Right renal cortex interstitium (tissue), 3 donors: ENCODE measurements at places on chromosomes 6 and 20. TPM values are rescaled to one million over a fixed set of nuclear protein-coding genes. Genes with fewer than 3 reads are reported as not detected.

DNA sequence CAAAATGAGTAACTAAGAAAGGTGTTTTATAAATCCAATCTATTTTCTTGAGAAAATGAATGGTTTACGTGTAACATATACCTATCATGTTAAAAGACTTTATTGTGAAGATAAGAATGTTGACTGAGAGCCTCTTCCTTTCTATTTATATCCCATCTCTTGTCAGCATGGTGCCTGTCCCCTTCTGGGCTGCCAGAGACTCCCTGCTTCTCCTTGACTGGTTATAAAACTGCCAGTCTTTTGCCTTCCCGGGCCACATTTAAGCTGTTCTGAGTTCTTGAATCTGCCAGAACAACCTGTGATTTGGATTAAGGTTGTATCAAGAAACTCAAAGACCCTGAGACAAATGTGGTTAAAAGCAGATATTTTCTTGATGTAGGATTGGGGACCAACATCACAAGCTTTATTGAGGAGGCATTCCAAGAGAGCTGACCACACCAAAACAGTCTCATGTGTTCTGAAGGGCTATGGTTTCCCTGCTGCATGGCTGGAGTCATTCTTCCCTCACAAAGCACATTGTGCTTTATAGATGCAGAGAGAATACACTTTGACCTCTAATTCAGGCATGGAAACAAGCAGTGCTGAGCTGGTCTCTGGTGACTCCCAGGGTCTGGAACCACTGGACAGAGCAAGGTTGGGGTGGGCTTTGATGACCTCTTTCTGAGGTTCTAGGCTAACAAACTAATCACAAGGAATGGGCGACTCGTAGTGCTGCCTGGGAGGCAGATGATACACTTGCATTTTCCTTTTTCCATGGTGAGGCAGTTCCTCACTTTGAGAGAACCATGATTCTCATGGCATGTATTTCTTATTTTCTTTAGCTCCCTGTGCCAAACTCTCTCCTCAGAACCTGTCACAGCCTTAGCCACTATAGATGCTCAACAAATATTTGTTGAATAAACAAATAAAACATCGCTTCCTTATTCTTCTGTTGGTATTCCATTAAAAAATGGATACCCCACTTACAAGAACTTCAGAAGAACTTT lies 205.0 kb upstream of the PREP start:
- DNase-seq, result no peak

DNA sequence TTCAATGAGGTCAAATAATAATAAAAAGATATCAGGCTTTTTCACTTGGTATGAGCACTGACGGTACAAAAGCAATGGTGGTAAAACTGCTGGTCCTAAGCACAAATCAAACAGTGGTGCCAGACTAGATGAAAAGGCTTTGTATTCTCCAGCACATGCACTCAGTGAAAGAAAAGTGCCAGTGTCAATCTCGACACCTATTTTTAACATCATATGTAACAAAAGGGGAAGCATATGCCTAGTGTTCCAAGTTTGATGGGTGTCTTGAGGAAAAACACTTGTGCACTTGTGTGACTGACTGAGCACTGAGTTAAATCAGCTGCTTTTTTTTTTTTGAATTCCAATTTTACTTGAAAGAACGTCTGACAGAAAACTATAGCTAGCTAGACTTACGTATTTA lies 27.3 kb downstream of the MED23 start:
- DNase-seq, result no peak

DNA sequence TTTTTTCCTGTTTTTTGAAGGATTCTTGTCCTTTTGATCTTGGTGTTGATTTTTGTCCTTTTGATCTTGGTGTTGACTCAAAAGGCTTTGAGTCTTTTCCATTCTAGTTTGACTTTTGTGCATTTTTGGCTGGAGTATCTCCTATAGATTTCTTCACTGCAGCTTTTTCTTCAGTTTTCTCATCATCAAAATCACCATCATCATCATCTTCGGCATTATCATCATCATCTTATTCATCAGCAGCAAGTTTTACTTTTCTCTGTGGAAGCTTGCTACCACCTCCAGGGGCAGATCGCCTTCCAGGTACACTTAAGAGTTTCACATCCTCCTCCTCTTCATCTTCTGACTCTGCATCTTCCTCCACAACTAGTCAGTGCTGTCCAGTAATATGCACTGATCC lies 56.5 kb upstream of the MCHR2 start:
- DNase-seq, result no peak

DNA sequence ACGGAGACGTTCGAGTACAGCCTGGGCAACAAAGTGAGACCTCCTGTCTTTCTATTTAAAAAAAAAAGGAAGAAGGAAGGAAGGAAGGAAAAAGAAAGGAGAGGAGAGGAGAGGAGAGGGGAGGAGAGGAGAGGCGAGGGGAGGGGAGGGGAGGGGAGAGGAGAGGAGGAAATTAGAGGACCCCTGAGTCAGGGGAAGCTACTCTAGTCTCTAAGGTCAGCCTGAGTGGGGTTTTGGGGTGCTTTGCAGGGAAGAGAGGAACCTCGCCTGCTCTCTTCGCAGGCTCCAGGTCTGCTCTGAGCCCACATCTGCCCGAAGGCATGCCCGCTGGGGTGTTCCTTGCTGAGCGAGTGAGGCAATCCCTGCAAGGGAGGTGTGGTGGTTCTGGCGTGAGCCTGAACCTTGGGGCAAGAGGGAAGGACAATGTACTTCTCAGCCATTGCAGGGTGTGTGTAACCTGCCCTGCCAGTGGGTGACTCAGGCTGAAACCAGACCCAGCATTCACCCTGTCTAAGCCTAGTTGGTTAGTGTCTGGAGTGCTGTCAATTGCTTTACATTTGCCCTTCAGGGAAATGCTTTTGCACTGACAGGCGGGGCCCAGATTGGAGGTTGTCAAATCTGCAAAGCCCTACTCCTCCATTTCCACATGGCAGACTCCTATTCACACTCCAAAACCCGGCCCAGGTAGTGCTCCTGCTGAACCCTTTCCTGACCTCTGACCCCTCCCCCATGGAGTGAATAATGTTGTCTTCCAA lies 15.3 kb upstream of the MMP9 start:
- no peak for DNase-seq

DNA sequence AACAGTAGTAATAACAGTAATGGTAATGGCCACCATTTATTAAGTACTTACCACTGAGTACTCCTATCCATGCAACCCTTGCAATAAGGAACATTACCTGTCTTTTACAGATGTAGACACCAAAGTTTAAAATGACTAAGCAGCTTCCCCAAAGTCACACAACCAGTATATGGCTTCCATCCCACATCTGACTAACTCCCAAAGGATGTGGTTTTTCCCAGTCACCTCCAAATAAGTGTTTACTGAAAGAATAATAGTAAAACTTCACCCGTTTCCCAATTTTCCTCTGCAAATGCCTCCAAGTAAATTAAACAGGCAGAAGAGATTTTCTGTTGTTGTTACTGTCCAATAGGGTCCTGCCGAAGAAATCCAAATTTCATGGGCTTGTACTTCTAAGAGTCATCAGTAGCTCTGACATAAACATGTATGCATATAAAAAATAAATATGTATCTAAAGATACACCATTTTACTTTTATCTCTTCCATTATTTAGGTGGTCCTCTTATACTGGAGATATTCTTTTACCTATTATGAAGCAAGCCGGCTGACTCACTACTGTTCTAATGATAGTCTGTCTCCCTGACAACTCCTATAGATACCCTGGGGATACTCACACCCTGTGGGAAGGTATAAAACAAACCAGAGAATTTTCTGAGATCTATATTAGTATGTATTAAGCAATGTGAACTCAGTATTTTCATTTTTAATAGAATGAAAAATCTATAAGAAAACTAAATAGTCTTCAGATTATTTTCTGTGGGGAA lies 77.9 kb upstream of the ID4 start:
- no peak for DNase-seq

- no peak for DNase-seq
Observed at GRCh38 chr20:59253779-59254319, 46.6 kb upstream of the EDN3 start.

- DNase-seq, result no peak
Observed at GRCh38 chr6:28263922-28264321, 3.0 kb upstream of the ZSCAN26 start.

DNA sequence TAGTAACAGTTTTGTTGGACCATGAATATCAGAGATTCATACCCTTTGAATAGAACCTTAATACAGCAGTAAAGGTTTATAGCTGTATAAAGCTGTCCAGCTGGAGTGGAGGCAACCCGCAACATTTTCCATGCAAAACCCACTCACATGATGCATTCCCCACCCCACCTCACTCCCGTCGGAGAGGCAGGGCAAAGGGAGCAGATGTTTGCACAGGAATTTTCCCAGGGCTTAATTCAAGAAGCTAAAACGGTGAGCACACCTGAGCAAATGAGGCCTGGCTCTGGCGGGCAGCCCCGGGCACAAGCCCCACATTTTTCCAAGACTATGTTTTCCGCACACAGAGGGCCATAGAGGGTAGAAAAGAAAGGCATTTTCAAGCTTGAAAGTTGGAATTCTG lies 191.7 kb downstream of the FOXC1 start:
- no peak for DNase-seq

- DNase-seq, result no peak
Observed at GRCh38 chr6:33742092-33742491, 4.6 kb downstream of the IP6K3 start.

GRCh38 chr20:15328084-15328483 lies 990.7 kb upstream of the FLRT3 start:
- no peak for DNase-seq

DNA sequence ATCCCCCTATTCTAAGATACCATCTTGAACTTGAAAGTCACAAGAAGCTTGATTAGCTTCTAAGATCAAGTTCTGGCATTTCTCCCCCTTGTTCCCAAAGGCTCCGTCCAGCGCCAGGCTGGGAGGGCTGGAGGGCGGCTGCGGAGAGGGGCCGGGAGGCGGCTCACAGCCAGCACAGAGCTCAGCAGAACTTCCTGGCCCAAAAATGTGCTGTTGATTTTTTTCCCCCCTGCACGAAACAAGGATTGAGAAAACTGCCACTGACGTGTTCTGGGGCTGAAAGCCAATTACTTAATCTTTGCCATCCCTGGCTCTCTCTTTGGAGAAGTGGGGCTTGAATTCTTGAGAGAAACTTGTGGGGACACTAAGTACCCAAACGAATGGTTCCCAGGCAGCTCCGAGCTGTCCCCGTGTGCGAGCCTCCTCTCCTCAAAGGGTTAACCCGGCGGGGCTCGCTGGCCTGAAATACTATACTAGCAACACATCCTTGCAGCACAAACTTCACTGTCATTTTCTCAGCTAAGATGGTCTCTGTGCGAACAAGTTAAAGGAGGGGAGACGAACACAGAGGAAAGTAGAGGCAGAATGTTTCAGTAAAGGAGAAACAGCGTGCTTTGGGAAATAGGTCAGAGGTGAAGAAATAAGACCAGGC lies 452 bp downstream of the TRAF3IP2 start:
- DNase-seq, result no peak

DNA sequence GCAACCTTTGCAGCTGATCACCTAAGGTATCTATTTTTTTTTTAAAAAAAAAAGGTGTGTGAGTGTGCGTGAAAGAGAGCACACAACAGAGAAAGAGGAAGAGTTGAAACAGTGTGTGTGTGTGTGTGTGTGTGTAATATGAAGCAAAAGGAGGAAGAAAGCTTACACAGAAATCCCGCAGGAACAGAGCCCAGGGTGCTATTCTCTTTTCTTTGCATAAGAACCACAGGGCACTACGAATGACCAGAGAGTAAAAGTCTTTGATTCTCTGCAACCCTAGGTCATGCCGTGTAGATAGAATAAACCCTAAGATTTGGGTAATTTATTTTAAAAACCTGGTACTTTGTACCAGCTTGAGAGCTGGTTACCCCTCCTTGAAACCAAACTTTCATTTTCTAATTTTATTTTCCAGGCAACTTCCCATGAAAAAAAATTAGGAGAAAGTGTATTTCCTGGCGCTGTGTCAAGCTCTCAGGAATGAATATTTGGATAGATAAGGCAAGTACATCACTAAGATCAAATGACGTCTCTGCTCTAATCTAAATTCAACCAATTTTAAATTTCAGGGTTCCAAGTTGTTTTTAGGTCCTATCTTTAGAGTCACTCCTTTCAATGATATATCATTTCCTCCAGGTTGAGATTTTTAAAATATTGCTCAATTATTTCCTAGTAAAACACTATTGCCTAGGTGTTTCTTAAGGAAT lies 47.9 kb upstream of the ID4 start:
- DNase-seq, result no peak

- no peak for DNase-seq
Observed at GRCh38 chr6:31010393-31011060, at the start of gene MUC22. MUC22 (plus strand) TSS chr6:31010474; CDS start chr6:31010707, 233 bp downstream.

GRCh38 chr6:140572129-140572528 lies 1197.7 kb upstream of the CITED2 start:
- no peak for DNase-seq

GRCh38 chr6:79625746-79626145 lies 5.4 kb upstream of the SH3BGRL2 start:
- no peak for DNase-seq

DNA sequence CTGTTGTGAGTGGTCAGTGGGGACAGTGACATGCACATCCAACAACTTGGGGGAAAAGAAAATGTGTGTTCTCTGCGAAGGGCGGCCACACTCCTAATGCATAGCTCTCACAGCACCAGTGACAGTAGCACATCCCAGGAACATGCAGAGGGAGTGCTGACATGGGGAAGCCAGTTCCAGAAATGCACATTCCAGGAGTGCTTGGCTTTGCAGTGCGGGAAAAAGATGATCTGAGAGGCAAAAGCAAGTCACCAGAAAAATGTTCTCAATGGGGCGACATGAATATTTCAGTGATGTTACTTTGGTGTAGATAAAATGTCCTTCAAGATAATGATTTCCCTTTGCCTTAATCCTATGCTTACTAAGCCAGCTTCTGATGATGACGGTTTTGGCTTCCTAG lies 42.9 kb upstream of the PDE10A start:
- no peak for DNase-seq

DNA sequence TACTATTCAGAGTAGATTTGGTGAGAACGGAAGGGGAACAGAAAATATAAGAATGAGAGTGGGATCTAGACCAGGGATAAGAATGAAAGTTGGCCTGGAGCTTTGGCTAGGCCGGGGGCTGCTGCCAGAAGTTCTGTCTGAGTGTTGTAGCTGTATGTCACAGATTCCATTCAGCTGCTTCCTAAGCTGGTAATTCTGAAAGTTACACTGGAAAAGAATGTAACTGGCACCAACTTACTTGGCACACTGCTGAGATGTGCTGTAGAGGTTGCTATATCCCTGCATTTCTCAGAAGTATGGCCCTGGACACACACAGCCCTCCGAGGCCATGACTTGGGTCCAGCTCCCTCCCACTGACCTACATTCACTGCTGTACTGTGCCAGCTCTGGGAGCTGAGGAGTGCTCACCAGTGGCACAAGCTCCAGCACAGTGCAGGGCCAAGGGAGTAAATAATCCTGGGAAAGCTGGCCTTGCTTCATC lies 25.8 kb upstream of the TMEM217 start:
- DNase-seq, result no peak

GRCh38 chr20:16263582-16263981 lies 309.7 kb downstream of the KIF16B start:
- no peak for DNase-seq

CPNE5 gene
- 12.4 TPM for polyA plus RNA-seq

LTA gene
- 0.14 TPM for polyA plus RNA-seq

HRH3 gene
- polyA plus RNA-seq, result 0.04 TPM

HSPA12B gene
- 12.8 TPM for polyA plus RNA-seq

L3MBTL3 gene
- 20.5 TPM for polyA plus RNA-seq

WFDC5 gene
- polyA plus RNA-seq, result not detected

NSFL1C gene
- 107 TPM for polyA plus RNA-seq

TRIM10 gene
- polyA plus RNA-seq, result 0.36 TPM

CAGE1 gene
- polyA plus RNA-seq, result 0.24 TPM

ZNF337 gene
- polyA plus RNA-seq, result 27.1 TPM
